Activated naive CD8-positive, alpha-beta T cell treated with anti-CD3 and anti-CD28 coated beads for 36 hours (primary cell): ENCODE measurements at places on chromosomes 6 and 20.

DNA sequence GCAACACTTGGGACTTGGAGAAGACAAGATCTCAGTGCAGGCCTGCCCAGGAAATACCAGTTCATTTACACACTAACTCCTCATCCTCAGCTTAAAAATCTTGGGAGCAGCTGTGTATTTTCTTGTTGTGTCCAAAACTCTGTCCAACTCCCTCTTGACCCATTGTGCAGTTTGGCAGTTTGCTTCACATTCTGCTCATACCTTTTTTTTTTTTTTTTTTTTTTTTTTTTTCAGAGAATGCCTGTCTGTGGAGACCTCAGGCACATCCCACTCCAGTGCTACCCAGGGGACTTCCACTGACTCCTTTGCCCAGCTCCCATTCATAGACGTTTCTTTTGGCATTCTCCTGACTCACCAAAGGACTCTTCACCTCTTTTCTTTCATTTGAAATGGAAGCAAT, 265.8 kb upstream of the TCF21 start:
- no peak for DNase-seq
- no peaks in the 10 kb centered on the region for H3K27me3 ChIP-seq
- no peak overlapping the region for H3K4me3 ChIP-seq
- no peak overlapping the region for H3K27ac ChIP-seq
- no peaks in the 10 kb centered on the region for H3K36me3 ChIP-seq

- H3K4me1 ChIP-seq = no peaks in the 10 kb centered on the region
- no peak overlapping the region for H3K27ac ChIP-seq
- no peaks in the 10 kb centered on the region for H3K36me3 ChIP-seq
These were observed 172.7 kb downstream of the TTLL2 start for GRCh38 chr6:167497428-167498056.

- no peaks in the 10 kb centered on the region for H3K27me3 ChIP-seq
- peaks cover 34% of the 10 kb centered on the region for H3K4me1 ChIP-seq
- peaks cover 17% of the 10 kb centered on the region for H3K36me3 ChIP-seq
- H3K4me3 ChIP-seq = no peak overlapping the region
These were observed 4.5 kb downstream of the DPM1 start for GRCh38 chr20:50953821-50954220.

DNA sequence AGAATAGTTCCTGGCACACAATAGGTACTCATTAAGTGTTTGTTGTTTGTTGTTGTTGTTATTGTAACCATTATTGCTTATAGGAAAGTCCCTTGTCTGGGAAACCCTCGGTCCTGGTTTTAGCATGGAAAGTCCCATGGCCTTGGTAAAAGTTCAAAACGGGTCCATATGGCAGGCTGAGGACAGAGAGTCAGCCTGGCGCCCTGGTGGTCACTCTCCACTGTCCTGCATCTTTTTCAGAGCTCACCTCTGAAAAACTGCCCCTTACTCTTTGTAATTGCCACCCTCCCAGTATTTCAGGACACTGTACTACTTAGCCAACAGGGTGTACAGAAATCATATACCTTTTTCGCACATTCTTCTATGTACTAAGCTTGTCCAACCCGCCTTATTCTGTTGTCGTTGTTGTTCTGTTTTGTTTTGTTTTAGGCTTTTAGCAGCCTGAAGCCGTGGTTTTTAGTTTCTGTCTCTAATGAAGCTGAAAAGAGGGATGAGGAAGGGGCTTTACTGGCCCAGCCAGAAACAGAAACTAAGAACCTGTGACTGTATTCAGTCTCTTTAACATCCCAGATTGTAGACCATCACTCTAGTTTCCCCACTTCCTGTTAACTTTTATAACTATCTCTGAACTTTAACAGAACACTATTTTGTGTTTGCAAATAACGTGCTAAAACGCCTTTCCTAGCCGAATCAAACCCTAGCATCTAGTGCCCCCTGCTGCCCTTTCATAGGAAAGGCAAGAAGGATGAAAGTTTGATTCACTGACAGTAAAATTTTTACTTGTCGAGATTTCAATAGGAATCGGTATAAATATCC, 7.6 kb upstream of the TMEM14A start:
- peak; percentile 38 for DNase-seq
- no peaks in the 10 kb centered on the region for H3K36me3 ChIP-seq
- no peaks in the 10 kb centered on the region for H3K4me1 ChIP-seq
- H3K4me3 ChIP-seq = no peak overlapping the region
- no peak overlapping the region for H3K27ac ChIP-seq
- H3K27me3 ChIP-seq = no peaks in the 10 kb centered on the region

- H3K4me3 ChIP-seq = no peak overlapping the region
- no peak overlapping the region for H3K27ac ChIP-seq
- no peaks in the 10 kb centered on the region for H3K36me3 ChIP-seq
- H3K27me3 ChIP-seq = peaks cover 4% of the 10 kb centered on the region
- H3K4me1 ChIP-seq = no peaks in the 10 kb centered on the region
These were observed 130.5 kb upstream of the DTNBP1 start for GRCh38 chr6:15793288-15793687.
